ENCODE measurements at places on chromosomes 2 and 18. TPM values are rescaled to one million over a fixed set of nuclear protein-coding genes. Genes with fewer than 3 reads are reported as not detected.

PROM2 gene
- 0.06 TPM for total RNA-seq

SLC35G4 gene
- total RNA-seq, result not detected

CHRNA1 gene
- total RNA-seq, result not detected

TRABD2A gene
- 9.7 TPM for total RNA-seq

SIX3 gene
- 0.58 TPM for total RNA-seq

NT5DC4 gene
- total RNA-seq, result not detected

GPR35 gene
- total RNA-seq, result 0.97 TPM

CAVIN2 gene
- 19.8 TPM for total RNA-seq

RTP5 gene
- total RNA-seq, result not detected

TRIM54 gene
- total RNA-seq, result 0.61 TPM

TSPYL6 gene
- total RNA-seq, result not detected

RSAD2 gene
- 0.89 TPM for total RNA-seq

ALS2 gene
- total RNA-seq, result 10.6 TPM

Measured in A549 treated with CORT108297 at 1 μM for 4 hours (cell line).